Smooth muscle cell of bladder (primary cell): ENCODE measurements at places on chromosomes 16 and 17. TPM values are rescaled to one million over a fixed set of nuclear protein-coding genes. Genes with fewer than 3 reads are reported as not detected.

The THAP11 gene
- total RNA-seq, result 22.3 and 31.9 TPM in 2 replicates

The NACA2 gene
- not detected in 2 replicates for total RNA-seq

The WNK4 gene
- total RNA-seq, result 0.28 and 1.7 TPM in 2 replicates

The ALOX12 gene
- not detected in 2 replicates for total RNA-seq

The KRT20 gene
- total RNA-seq, result not detected in 2 replicates

The ZNF771 gene
- 9.8 and 10.5 TPM in 2 replicates for total RNA-seq

The NHERF2 gene
- 27.0 and 28.1 TPM in 2 replicates for total RNA-seq

The NR1D1 gene
- total RNA-seq, result 0.85 and 1.3 TPM in 2 replicates

The CIBAR2 gene
- not detected in 2 replicates for total RNA-seq

The ASB16 gene
- total RNA-seq, result under 0.01 and 0.09 TPM in 2 replicates

The CCL5 gene
- total RNA-seq, result not detected in 2 replicates

The SLC7A6 gene
- total RNA-seq, result 9.8 and 14.1 TPM in 2 replicates

The KRTAP4-3 gene
- total RNA-seq, result not detected in 2 replicates

The G6PC1 gene
- not detected in 2 replicates for total RNA-seq

The BAIAP3 gene
- 0.28 TPM in 2 replicates for total RNA-seq

The CCL1 gene
- total RNA-seq, result not detected in 2 replicates

The SCNN1B gene
- total RNA-seq, result not detected in 2 replicates

The UNC45B gene
- total RNA-seq, result not detected in 2 replicates

The CA7 gene
- not detected in 2 replicates for total RNA-seq
